ENCODE measurements at places on chromosomes 7 and 10.

GRCh38 chr10:32142646-32143045 is 86.4 kb upstream of the KIF5B start:
- no peak for DNase-seq

DNA sequence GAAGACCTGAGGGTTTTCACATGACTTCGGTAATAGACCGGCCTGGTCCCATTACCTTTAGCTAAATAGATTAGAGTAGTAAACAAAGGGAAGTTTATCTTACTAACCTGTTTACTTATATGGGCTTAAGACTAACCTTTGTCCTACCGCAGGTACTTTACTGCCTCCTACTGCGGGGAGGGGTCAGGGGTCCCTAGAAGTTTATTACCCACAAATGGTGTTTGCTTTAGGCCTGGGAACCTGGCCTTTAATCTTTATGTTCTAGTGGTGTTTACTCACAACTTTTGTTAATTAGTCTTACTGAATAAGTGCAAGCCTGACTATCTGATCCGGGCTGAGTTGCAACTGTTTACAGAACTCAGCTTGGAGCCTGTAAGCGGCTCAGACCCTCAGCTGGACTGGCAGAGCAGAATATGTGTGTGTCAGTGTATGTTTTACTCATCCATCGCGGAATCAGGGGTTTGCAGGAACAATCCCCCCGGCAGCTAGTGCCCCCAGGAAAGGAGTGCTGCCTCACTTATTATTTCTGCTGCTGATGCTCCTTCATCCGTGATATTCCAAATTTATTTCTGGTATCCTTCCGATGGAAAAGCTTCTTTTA is 578.9 kb upstream of the SEMA3D start:
- no peak for DNase-seq

- DNase-seq, result no peak
These were observed 137.7 kb downstream of the WNT2 start for GRCh38 chr7:117185124-117185523.

GRCh38 chr10:76190634-76191270 is 759.3 kb downstream of the LRMDA start:
- DNase-seq, result peak; percentile 13

- DNase-seq, result peak; percentile 81
These were observed 728 bp downstream of the CAV2 start for GRCh38 chr7:116500078-116500853.

- DNase-seq, result no peak
These were observed 185.8 kb upstream of the PRSS1 start for GRCh38 chr7:142563470-142563869.

- no peak for DNase-seq
These were observed 98.4 kb downstream of the STK31 start for GRCh38 chr7:23808421-23808820.
